Stimulated activated CD8-positive, alpha-beta memory T cell treated with anti-CD3 and anti-CD28 coated beads, Interleukin-12 subunit alpha, Interleukin-12 subunit beta, amount 100 ng/mL, for 4 hours (primary cell): ENCODE measurements at places on chromosomes 2 and 18.

GRCh38 chr18:8912348-8913326, 189.9 kb upstream of the NDUFV2 start:
- DNase-seq: no peak

- no peak for DNase-seq
Measured at GRCh38 chr18:48605408-48605845, 66.6 kb downstream of the CTIF start.

GRCh38 chr18:22335731-22336198, 82.0 kb downstream of the CTAGE1 start:
- no peak for DNase-seq

DNA sequence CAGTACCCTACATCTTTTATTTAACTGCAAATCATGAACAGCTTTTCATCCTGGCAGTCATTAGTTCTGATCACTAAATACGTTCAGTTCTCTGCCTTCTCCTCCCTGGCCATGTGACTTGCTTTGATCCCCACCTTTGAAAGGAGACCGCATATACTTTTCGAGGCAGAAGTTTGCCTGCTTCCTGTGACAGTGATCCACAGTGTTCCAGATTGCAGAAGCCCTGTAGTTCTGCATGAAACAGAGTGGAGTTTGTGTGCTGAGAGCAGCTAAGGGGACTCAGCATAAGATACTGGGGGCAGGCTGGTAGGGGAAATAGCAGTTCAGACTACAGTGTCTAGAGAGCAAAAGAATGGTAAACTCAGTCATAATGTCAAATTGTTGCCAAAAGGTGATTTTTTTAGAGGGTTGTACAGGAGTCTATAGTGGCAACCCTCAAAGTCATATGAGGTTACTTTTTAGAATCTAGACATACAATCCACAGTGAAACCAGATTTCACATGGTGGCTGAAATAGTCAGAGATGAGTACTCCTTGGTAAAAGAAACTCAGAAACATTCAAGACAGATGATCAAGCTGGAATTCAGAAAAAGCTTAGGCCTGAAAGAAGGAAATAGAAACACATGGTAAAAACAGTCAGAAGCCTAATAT, 1800.4 kb upstream of the CELF4 start:
- DNase-seq: no peak

- DNase-seq: no peak
Measured at GRCh38 chr2:38446418-38446817, 69.3 kb upstream of the ATL2 start.

DNA sequence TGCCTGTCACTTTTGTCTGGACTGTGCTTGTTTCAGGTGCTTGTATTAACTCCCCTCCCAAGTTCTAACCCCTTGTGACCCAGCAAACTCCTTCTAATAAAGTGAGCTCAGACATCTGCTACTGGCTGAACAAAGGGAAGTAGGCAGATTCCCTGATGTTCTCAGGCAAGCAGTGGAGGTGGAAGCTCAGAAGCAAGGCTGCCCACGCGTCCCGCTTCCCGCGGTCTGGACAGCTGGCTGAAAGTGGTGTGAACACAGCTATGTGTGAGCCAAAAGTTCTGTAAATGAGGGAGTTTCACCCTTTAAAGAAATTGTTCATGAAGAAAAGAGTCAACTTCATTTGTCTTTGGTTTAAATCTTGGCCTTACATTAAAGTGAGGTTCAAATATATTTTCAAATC, 40.0 kb downstream of the NAPG start:
- DNase-seq: no peak

DNA sequence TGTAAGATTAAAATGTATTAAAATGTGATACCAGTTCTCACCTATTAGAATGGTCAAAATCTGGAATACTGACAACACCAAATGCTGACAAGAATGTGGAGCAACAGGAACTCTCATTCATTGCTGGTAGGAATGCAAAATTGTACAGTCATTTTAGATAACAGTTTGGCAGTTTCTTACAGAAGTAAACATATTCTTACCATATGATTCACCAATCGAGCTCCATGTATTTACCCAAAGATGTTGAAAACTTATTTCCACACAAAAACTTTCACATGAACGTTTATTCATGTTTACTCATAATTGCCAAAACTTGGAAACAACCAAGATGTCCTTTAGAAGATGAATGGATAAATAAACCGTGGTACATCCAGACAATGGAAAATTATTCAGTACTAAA, 1193.5 kb upstream of the ACVR2A start:
- DNase-seq: no peak

DNA sequence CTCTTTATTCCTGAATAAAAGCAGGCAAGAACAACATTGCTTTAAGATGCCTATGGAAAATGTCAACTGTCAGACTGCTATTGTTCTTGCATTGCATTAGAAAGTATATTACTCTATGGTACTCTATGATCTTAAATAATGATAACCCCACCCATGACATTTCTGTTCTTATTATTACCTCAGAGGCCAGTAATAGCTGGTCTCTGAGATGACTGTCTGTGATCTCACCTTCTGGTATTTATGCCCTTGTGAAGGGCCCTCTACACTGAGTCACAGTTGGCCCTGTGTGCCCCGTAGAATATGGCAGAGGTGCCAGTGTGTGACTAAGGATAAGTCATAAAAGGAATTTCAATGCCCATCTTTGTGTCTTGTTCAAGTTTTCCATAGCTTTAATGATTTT, 61.0 kb downstream of the SPP2 start:
- DNase-seq: no peak

DNA sequence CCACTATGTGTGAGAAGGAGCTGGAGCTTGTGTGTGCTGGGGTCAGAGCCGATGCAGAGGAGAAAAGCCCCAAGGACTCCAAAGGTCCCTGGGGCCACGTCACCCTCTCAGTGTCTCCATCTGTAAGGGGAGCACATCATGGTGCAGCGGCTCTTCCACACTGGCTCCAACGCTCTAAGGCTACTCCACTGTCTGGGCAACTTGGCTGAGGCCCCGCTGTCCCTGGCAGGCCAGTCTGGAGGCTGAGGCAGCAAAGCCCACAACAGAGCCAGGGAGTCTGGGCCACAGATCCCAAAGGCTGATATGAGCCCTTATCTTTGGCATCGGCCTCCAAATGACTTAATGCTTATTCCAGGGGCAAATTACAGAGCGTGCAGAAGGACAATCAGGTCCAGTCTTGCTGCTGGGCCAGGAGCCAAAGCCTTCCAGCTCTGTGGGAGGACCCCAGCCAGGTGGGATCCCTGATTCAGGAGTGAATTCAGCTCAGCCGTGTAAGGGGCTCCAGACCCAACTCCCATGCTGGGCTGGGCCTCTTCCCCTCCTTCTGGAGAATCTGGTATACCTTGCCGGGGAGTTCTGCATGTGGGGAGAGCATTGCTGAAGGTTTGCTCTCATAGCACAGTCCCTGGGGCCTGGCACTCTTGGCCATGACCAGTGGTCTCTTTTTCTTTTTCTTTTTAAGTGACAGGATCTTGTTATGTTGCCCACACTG, 1.8 kb upstream of the DUSP2 start:
- no peak for DNase-seq

DNA sequence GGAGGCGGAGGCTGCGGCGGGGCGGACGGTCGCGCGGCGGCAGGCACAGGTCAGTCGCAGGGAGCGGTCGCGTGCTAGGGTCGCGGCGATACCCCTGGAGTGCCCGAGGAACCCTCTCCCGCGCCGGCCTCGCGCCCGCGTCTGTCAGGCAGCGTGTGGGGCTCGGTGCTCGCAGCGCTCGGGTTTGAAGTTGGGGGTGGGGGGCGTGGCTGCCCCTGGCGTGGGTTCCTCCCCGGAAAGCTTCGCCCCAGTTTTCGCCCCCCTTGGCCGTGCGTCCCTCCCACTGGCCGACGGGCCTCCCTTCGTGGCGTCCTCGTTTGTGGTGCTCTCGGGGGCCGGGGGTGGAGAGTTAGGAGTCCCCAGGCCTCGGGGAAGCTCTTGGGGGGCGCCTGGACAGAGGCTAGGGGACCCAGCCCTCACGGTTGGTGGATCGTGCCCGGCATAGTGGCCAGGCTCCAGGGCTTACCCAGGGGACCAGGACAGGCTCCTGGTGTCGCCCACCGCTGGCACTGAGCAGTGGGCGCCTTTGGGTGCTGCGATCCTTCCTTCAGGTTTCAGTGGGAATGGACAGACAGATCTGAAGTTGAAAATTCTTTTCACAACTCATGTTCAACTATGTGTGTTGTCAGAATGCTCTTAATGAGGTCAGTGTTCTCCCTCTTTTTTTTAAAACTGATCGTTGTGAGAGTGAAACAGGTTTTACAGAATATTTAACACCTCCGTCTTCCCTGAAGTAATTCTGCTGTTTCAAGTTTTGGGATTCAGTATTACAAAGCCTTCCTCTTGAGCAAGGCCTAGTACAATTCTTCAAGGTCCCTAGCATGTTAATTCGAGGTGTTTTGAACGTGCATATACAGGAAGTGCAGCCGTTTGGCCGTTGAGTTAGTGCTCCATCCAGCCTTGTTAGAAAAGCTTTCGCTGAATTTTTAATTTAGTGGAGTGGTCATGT, 604 bp downstream of the RALBP1 start:
- DNase-seq: peak; percentile 51

DNA sequence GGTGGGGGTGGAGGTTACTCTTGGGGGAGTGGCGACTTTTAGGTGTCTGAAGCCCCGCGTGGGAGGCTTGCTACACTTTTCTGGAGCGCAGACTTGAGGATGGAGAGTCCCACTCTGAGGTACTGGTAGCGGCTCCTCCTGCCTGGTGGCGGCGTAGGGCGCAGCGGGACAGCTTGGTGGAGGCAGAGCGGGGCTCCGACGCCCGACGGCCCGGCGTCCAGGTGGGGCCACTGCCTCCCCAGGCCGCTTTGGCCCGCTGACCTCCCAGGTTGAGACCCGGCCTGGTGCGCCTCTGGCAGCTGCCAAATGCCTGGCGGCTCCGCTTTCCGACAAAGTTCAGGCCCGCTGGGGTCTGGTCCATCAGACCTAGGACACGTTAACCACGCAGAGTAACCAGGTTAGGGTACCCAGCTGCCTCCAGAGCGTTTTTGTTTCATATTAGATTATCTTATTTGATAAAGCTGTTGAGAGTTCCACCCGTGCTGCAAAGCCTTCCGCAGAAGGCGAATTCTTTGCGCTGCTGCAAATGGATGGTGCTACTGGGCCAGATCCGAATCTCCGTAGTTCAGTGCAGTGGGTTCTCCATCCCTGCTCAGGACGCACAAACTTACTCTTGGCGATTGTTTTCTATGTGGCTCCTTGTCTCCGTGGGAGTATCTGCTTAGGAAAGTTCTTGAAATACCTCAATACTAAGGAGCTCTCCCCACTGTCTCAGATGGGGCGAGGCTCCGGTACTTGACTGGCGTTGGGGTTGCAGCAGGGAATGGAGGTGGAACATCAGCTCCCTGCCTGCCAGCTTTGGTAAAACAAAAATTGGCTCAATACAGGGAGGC, 405.9 kb downstream of the XIRP2 start:
- no peak for DNase-seq
